Central memory CD4-positive, alpha-beta T cell (primary cell): ENCODE measurements at places on chromosomes 13 and 19.

- DNase-seq: no peak
These were observed 8.8 kb upstream of the CD22 start for GRCh38 chr19:35320065-35320713.

DNA sequence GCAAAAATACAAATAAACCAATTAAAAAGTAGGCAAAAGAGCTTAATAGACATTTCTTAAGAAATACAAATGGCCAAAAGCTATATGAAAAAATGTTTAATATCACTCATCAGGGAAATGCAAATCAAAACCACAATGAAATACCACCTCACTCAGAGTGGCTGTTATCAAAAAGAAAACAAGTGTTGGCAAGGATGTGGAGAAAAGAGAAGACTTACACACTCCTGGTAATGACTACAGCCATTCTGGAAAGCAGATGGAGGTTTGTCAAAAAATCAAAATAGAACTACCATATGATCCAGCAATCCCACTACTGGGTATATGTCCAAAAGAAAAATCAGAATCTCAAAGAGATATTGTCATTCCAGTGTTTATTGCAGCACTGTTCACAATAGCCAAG is 223.5 kb upstream of the SLC10A2 start:
- no peak for DNase-seq

- DNase-seq: no peak
These were observed 122.1 kb downstream of the CYSLTR2 start for GRCh38 chr13:48775804-48776203.

- no peak for DNase-seq
These were observed 195.5 kb downstream of the ZNF536 start for GRCh38 chr19:30567536-30568232.

- no peak for DNase-seq
These were observed 844 bp downstream of the ZNF543 start for GRCh38 chr19:57321116-57321515.

GRCh38 chr13:49457221-49457620 is 13.1 kb downstream of the SETDB2 start:
- DNase-seq: no peak

GRCh38 chr19:49017666-49018351 is 918 bp upstream of the LHB start:
- peak; percentile 62 for DNase-seq

DNA sequence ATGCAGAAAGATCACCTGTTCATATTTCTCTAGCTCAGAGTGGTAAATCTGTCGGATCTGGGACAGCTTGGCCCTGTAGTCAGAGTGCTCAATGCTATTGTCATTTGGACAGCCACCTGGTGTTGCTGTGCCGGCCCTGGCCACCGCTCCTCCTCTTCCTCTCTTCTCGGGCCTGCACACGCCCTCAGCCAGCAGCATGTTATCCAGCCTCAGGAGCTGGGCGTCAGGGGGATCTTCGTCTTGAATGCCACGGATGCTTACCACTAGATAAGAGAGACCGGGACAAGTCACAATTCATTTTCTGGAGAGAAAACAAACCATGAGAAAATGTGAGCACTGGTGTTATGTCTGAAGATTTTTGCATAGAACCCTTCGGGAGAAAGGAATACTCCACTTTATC is 32.5 kb downstream of the CILP2 start:
- no peak for DNase-seq

DNA sequence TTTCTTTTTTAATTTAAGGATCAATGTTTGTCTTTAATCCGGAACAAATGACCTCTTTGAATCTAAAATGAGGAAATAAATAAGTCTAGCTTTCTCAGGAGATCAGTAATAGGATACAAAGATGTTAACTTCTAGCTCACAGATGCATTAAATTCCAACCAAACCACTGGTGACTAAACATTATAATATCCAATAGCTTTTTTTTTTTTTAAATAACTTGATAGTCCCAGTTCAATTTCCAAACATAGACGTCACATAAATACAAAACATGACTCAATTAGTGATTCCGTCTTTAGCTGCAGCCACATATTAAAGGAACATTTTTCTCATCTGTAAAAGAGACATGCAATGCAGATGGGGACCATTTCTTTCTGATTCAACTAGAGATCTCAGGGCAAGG is 390.5 kb upstream of the PCDH9 start:
- no peak for DNase-seq

DNA sequence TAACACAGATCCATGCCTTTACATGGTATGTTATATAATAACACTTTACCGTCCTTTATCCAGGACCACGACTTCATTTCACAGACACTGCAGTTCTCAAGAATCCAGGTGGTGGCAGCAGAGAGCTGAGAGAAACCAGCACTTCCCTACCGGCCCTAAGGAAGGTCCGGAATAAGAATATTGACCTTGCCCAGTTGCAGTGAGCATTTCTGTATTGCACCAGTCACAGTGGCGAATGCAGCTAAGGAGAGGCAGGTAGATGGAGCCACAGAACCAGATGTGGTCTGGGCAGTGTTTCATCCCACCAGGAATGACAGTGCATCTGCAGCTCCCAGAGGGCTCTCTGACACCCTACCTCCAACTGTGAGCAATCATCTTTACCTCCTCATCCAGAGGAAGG is 44.6 kb downstream of the ZNF787 start:
- no peak for DNase-seq

- no peak for DNase-seq
These were observed 5.4 kb downstream of the PNPLA6 start for GRCh38 chr19:7540761-7541474.
